ENCODE measurements at places on chromosomes 7 and 10.

DNA sequence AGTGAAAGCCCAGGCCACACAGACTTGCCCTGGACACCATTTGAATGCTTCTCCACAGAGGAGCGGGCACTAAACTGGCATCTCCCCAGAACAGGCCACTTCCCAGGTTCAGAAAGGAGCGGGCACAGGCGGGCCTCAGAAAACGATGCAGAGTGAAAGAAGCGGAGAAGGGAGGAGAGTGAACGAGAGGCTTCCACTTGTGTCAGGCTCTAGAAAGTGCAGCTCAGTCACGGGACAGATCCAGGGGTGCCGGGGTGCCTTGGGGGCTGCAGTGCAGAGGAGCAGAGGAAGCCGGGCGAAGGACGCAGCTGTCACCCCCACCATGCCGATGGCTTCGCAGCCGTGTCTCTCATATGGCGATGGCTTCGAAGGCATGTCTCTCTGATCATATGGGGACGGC lies 26.1 kb upstream of the PRKAR1B start:
- DNase-seq = no peak

DNA sequence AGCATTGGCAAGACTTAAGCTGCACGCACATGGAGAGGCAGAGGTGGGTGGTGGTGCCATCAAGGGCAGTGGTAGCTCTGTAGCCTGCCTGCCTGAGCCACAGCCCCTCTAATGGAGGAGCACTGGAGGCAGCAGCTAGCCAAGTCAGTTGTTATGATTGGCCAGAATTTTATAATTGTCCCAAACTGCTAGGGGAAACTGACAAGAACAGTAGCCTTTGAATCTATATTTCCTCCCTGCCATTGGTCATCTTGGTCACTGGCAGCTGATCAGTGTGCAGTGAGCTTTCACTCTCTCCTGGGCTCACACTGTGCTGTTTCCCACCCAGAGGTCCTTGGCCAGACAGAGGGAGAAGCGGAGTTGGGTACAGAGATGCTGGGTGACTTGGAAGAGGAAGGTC lies 9.6 kb upstream of the ZNF783 start:
- no peak for DNase-seq

GRCh38 chr10:100979791-100980272 lies 7.5 kb downstream of the MRPL43 start:
- no peak for DNase-seq

- no peak for DNase-seq
Measured at GRCh38 chr10:71372882-71373495, 23.7 kb upstream of the CDH23 start.

DNA sequence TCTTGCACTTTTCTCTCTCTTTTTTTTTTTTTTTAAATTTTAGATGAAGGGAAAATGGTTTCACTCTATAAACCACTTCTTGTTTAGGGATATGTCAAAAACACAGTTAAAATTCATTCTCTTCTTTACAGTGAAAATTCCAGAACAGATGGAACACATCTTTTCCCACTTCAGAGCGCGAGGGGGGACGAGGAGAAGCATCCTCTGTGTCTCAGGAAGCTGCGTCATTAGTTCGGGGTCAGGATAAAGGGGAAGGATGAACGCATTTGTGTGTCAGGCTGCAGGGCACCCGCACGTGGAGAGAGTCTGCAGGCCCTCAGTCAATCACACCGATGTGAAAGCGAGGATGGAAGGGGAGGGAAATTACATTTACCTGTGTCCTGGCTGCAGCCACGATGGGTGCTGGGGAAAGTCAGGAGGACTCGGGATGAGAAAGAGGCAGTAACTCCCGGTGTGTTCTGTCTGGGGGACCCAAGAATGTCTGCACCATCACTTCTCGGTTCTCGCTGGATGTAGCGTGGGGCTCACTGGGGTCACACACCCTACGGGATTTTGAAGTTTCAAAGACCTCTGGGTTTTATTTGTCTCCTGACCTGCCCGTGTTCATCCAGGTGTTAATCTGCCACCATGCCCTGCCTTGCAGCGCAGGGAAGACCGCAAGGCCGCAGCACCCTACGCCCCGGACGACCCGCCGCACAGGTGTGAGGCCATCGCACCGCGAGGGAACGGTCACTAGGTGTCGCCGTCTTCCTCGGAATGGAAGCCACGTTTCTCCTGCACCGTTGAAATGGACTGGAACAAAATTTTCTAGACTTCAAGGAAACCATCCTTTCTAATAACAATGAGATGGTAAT lies 66.7 kb upstream of the PITRM1 start:
- no peak for DNase-seq

DNA sequence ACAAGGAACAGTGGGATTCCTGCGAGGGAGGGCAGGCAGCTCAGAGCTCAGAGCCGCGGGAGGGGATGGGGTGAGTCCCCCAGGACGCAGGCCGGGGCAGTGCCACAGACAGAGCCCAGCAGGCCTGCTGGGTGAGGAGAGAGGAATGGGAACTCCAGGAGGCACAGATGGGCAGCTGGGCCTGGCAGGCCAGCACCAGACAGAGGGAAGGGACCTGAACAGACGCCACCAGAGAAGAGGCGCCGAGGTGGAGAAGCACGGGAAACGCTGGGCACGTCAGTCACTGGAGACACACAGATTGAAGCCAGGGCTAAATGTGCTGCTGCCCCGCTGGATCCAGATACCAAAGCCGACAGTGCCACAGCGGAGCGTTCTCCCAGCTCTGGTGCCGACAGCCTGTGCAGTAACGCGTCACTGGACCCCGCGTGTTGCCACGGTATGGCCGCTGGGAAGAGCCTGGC lies 225.8 kb downstream of the MAD1L1 start:
- no peak for DNase-seq

DNA sequence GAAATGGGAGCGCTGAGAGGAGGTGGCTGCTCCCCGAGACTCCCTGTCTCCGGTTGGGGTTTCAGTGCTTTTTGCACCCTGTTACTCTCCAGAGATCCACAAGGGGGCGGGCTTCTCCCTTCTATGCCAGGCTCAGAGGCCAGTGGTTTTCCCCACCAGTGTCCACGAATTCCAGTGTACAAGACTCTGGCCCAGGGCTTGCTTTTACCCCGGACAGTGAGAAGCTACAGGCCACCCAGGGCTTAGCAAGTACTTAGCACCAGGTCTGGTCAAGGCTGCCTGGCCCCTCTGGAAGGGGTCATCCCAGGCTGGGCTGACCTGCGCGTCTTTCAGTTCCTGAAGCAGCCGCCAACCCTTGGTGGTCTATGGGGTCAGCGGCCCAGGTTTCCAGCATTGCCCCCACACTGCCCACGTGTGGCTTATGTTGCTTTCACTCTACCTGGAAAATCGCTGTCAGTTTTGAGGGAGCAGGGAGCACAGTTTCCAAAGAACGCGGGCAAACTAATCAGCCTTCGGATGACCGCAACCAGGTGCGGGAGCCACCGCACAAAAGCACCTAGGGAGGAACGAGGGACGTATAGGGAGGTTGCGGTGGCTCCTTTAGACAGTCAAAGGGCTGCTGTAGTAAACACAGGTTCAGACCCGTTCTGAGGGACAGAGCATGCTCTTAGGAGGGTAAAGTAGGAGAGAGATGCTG lies 6.8 kb downstream of the CYP26A1 start:
- no peak for DNase-seq

DNA sequence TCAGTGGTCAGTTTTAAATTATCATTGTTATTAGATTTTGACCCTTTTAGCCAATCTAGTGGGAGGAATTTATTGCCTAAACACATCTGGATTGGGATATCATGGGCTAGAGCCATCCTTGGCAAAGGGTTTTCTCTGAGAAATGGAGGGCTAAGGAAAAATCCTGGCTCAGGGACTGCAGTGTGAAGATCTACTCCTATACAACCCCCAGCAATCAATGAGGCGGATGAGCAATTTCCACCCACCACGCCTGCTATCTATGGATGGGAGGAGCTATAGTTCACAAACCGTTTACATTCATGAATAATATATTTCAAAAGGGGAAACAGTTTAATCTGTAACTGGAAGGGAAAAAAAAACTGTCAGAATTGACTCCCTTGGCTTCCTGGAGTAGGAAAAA lies 2.7 kb downstream of the CAV1 start:
- no peak for DNase-seq

DNA sequence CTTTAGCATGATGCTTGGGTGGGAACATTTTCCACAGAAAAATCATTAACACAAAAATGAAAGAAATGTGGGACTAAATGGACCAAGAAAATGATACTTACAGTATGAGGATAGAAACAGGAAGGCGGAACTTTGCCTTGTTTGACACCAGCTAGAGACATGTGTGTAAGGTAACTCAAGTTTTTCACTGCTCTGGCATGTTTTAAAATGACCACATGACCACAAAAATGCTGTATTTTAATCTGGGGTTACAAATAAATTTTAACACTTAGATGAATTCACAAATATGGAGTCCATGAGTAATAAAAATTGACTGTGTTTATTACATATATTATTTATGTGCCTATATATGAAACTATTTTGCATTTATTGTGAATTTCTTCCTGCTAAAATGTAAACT lies 100.9 kb upstream of the PHYHIPL start:
- no peak for DNase-seq

DNA sequence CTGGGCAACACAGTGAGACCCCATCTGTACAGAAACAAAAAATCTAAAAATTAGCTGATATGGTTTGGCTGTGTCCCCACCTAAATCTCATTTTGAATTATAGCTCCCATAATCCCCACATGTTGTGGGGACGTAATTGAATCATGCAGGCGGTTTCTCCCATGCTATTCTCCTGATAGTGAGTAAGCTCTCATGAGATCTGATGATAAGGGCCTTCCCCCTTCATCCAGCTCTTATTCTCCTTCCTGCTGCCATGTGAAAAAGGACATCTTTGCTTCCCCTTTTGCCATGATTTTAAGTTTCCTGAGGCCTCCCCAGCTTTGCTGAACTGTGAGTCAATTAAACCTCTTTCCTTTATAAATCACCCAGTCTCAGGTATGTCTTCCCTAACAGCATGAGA lies 136.5 kb downstream of the SFMBT2 start:
- no peak for DNase-seq

DNA sequence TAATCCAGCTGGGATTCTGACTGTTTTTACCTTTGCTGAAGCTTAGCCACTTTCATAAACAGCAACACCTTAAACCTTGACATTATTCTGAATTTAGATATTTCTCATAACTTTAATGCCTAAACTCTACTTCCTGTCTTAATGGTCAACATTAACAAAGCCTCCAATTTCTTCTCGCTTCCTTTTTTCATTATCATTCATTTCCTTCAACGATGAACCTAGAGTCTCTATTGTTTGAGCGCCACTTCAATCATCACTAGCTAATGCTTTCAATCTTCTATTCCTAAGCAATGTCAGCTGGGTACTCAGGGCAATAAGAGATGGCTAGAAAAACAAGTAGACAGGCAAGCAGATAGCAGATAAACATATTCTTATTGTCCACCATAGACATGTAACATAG lies 96.6 kb upstream of the TMEM196 start:
- no peak for DNase-seq

GRCh38 chr10:125134483-125134848 lies 25.9 kb downstream of the CTBP2 start:
- DNase-seq = no peak

DNA sequence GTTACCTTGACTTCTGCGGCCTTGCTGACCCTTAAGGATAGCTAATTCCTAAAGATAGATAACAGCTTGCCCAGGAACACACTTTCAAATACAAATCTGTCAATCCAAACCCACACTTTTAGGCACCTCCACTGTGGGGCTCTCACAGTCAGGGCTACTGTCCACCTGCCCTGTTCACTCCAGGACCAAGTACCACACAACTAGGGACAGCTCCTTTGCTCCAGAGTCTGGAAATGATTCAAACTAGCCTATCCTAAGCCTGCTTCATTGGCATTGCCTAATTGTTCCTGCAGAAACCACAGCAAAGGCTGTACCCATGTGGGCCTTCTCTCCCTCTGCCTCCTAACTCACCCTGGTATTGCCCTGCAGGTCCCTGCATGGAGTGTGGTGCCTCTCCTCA lies 538.9 kb upstream of the IGFBP3 start:
- no peak for DNase-seq

GRCh38 chr7:157306846-157307838 lies 29.7 kb upstream of the DNAJB6 start:
- no peak for DNase-seq
